NCI-H2081 (cell line): ENCODE measurements at places on chromosomes 5 and 9.

DNA sequence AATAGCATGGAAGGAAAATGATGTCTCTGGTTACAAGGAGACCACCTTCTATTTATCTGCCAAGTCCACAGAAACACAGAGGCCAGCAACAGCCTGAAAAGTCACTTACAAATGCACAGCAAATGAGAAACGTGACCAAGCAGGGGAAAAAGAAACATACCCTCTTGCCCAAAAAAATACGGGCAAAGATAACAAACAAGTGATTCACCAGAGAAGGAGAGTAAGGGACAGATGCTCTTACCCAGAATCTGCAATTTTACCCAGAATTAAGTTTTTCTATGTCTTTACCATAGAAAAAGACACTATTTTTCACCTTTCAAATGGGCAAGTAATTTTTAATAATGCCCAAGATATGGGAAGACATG lies 28.1 kb downstream of the CAMSAP1 start:
- DNase-seq, result no peak

DNA sequence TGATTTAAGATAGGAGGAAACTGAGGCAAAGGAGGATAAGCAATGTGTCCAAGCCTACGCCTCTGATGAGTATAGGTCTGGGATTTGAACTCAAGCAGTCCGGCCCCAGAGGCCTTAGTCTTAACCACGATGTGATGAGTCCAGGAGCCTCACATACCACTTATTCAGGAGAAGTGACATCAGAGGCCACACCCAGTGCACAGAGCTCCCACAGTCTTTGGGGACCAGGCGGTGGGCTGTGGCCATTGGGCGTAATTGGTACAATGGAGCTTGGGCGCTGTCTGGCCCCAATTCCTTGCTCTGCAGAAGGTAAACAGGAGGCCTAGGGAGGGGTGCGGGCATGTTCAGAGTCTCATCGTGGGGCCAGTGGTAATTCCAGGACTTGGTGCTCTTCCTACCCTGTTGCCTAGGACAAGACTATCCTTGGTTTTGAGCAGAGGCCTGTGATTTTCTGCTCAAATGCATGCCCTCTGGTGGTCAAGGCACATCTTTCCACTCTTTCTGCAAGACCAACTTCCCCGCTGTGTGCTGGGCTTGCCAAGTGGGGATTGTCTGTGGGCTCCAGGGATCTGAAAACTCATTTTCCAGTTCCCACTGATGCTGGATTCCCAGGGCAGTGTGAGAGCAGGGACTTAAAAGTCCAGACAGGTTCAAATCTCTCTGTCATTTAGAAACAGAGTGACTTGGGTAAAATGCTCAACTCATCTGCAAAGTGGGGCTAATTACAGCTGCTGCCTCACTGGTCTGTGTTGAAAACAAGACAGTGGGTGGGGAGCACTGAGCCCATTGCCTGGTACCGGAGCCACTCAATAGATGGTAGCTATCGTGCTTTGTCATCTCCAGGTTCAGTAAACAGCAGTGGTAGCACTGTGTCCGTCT lies 15.8 kb downstream of the NDST1 start:
- DNase-seq, result peak; percentile 6

DNA sequence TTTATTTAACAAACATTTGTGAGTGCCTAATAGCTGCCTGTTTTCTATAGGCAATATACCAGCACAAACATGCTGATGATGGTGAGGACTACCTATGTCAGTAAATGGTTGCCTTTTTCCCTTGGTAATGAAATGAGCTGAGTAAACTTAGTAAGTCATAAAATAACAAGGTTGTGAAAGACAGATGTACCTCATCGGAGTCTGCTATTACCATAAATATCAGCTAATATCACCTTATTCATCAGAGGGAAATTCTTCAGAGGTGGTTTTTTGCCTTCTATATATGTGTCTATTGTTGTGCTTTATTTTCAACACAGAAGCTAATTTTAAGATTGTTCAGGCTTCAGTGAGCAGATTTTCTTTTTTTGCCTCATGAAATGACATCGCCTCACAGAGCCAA lies 1040.5 kb downstream of the DTWD2 start:
- DNase-seq, result no peak

GRCh38 chr9:74573640-74574191 lies 76.6 kb downstream of the RORB start:
- DNase-seq, result no peak

GRCh38 chr5:89275066-89275855 lies 392.3 kb upstream of the MEF2C start:
- no peak for DNase-seq

GRCh38 chr5:172958331-172959046 lies 735 bp upstream of the RPL26L1 start:
- peak; percentile 37 for DNase-seq

DNA sequence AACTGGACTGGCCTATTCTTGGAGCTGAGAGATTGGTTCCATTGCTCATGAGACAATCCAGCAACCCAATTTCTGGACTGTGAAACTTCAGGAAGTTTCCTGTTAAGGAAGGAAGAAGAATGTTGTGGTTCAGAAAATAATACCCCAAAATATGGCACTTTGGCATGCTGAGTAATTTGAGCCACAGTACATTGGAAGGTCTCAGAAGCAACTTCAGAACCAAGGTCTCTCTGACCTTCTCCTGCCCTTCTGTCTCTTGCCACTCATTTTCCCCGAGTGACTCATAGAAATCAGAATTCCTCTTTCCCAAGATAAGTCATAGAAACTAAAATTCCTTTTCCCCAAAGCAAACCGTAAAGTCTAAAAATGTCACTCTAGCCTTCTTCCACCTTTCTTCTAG lies 1366.1 kb downstream of the PTPRD start:
- no peak for DNase-seq

DNA sequence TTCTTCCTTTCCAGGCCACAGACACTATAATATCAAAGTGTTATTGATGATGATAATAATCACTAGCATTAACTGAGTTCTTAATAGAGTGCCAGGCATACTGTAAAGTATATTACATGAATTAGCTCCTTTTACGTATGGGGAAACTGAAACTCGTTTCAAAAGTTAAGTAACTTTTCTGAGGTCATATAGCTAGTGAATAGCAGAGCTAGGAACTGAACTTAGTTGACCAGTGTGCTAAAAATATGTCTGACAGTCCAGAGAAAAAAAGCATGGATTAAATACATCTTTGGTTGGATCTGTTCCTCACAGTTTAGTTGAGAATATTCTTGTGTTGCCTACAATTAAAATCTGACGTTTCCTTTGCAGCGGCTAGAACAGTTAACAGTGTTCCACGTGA lies 18.4 kb upstream of the CATSPER3 start:
- no peak for DNase-seq

DNA sequence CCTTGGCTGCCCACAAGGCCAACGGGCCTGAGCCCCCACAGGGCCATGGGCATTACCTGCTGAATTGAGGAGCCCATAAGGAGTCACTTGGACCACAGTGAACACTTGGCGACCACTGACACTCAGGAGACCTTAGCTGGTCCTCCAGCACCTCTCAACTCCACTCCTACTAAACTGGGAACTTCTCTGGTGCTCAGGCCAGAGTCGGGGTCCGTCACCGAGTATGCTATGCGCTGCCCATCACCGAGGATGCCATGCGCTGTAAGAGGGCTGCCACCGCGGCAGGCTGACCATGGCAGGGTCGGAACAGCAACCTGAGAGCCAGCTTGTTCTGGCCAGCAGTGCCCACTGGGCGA lies 600 bp upstream of the SQSTM1 start:
- no peak for DNase-seq

- DNase-seq, result no peak
Observed at GRCh38 chr5:852018-852417, 1.2 kb upstream of the ZDHHC11 start.

- DNase-seq, result no peak
Observed at GRCh38 chr9:72577212-72577753, 55.9 kb downstream of the TMC1 start.

DNA sequence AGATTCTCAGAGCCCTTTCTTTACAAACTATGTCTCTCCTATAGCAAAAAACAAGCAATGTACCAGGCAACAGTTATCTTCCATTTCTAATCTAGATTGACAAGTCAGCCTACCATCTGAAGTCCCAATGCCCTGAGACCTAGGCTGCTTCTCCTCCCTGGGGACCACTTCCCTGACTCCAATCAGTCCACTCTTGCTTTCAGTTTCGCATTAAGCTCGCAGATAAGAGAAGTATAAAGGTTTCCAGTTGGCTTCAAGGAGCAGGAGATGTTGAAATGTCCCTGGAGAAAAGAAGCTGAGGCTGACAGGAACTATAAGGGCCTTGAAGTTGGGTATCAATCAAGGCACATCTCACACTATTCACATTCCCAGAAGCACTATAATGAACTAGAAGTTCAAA lies 32.3 kb downstream of the ERP44 start:
- no peak for DNase-seq

- no peak for DNase-seq
Observed at GRCh38 chr9:77712533-77713130, 64.5 kb upstream of the GNA14 start.

DNA sequence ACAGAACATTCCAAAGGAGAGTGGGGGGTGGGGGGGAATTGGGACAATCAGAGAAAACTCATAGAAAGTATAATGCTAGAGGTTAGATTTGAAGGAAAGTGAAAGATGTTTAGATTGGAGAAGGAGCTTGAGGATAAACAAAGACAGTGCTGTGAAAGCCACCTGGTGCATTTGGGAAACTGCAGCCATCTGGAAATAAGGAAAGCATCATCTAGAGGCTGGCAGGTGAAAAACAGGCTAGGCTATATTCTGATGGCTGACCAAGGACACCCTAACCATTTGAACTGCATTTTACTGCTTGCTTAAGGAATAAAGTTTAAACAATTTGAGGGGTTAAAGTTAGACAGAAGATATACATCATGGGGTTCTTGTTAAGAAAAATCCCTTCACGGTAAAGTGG lies 296.4 kb downstream of the CETN3 start:
- no peak for DNase-seq

GRCh38 chr9:21395778-21396717 lies 10.8 kb upstream of the IFNA2 start:
- peak; percentile 64 for DNase-seq

DNA sequence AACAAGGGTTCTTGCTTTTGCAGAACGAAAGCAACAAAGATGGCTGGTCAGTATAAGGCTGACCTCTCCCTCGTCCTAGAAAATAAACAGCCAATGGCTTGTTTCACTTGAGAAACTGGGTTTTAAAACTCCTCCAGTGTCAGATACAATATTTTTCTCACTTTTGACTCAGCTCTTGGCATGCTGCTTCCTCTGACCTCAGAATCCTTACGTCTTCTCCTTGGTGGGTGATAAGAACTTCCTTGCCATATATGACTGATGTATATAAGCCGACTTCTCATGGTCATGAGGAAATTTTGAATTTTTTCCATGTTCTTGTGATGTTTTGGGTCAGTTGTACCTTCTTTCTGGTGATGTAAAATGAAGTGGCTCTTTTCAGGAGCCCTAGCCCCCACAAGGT lies 3.8 kb downstream of the ZNF618 start:
- DNase-seq, result no peak

DNA sequence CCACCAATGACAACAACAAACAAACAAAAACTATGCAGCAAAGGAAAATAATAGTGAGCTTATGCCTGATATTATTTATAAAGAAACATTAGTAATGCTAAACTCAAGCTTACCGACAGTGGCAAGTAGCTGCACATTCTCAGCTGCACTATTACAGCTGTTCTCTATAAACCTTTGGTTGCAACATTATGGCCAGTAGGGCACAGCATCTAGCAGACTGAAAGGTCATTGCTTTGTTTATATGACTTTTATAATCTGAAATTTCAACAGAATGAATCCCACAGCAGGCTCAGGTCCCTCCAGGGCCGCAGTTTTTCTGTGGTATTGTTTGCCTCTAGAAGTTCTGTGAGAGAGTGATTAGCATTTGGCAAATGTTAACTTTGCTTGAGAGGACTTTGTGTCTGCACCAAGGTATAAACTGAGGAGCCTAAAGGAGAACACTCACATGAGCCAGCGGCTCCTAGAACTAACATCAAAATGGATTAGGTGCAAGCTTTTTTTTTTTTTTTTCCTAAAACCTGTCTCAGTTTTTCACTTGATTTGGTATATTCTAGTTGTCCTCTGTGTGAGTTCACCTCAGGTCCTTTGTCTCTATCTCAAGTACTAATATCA lies 58.3 kb downstream of the IZUMO3 start:
- no peak for DNase-seq

GRCh38 chr9:137108608-137109249 lies 5.8 kb downstream of the DPP7 start:
- no peak for DNase-seq

DNA sequence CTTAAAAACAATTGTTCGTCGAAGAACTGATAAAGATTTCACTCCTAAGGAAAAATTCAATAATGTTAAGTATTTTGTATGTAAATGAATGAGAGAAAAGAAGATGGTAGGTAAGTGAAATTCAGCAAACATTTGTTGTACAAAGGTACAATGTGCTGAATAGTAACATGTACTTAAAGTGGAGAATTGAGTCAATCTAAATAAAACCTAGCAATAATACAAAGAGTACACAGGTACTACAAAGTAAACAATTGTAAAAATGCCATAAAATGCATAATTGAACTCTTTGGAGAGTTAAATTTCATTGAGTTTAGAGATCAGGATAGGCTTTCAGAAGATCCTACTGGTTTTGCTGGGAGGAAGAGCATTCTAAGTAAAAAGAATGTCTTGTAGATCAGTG lies 82.9 kb downstream of the ERBIN start:
- DNase-seq, result no peak
